ELR (cell line): ENCODE measurements at places on chromosomes 7 and 10.

DNA sequence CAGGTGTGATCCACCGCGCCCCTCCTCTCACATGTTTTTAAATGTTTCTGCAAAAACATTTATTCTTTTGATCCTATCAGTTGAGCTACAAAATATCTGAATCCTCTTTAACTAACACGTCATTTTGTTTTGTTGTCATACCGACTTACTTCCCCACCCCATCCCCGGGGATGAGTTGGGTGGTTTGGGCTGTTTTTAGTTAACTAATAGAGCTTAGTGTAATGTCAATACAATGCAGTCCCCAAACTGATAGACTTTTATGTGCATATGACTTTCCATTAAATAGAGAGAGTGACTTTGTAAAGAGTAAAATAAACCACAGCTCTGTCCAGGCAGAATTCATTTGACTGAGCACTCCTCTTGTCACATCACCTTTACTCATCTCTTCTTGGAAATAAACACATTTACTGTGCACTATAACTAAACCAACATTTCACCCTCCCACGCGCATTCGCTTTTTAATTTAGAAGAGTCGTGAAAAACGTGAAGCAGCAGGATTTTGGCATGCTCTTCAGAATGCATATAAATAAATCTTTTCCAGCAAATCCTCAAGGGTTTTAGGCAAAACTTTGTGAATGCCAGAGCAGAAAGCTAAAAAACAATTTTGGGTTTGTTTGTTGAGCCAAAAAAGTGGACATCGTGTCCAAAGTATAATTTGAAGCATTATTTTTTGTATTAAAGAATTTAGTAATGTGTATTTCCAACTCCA, 187.4 kb upstream of the MGMT start:
- no peak for DNase-seq

DNA sequence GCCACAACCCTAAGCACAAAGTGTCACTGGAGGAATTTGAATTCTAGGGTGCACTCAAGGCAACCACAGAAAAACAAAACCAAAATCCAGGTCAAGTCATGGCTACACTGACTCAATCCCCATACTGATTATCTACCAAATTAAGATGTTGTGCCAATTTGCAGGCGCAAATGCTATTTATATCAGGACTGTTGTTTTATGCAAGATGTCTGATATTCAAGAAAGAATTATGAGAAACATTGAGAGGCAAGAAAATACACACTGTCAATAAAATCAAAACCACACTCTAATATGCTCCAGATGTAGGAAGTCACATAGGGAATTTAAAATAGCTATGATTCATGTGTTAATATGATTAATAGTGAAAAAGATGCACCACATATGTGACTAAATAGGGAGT, 141.3 kb upstream of the MINDY3 start:
- no peak for DNase-seq

DNA sequence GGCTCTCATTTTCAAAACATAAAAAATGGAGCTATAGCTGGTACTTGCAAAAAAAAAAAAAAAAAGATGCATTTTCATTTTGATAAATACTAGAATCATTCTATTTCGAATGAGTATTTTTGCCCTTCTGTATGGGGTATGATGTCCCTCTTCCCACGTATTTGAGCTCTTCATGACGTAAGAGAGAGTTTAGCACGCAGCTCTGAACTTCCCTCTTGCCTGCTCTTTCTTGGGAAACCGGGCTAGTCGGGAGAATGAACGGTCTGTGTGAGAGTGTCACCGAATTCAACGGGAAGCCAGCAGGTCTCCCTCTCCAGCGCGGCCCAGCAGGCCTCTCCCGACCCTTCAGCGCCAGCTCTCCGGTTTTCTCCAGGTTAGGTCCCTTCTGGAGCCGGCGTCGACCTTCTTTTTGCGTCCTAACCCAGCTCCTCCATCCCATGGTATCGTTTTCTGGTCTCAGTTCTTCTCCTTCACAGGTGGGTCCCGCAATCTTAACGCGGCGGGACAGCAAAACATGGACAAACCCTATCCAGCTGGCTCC, 159.2 kb upstream of the PITRM1 start:
- DNase-seq, result no peak

- no peak for DNase-seq
These were observed 22.3 kb downstream of the AMZ1 start for GRCh38 chr7:2710286-2710655.

- DNase-seq, result no peak
These were observed 51.8 kb upstream of the PARD3 start for GRCh38 chr10:34866848-34867247.

GRCh38 chr10:54800741-54801421, at the start of gene PCDH15:
Gene PCDH15, minus strand, starts transcription at chr10:54801231. Its CDS starts 136,969 bp downstream, at chr10:54664262.
- DNase-seq, result peak; percentile 0

GRCh38 chr10:48573045-48573444, 31.8 kb downstream of the ARHGAP22 start:
- DNase-seq, result no peak

DNA sequence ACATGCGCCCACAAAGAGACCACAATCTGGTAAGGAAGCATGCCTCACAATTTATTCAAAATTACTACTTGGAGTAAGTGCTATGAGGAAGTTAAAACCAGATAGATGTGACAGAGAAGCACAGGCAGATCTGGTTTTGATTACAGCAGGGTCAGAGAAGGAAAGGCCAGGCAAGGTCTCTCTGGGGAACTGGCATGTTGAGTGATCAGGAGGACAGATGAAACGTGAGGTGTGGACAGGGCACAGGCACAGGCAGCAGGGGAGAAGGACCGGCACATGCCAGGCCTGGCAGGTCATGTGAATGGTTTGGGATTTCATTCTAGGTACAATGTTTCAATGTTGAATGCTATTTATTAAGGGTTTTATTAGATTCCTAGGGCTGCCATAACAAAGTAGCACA, 51.6 kb downstream of the GPAM start:
- no peak for DNase-seq

DNA sequence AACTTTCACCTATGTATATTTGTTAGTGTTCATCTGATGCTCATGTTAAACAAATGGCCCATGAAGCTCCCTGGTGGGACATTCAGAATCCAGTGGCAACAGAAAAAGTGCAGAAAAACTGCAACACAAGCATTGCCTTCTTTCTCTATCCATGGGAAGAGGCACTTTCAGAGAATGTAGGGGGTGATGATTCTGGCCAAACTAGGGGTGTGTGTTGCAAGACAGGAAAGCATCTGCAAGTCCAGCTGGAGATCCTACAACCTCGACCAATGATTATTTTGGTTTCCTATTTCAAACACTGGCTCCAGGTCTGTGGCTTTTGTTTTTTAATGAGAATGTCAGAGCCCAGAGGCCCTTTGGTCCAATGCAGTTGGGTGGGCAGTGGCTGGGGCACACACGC, 198.7 kb downstream of the CXCL12 start:
- no peak for DNase-seq

- DNase-seq, result no peak
These were observed 125.2 kb upstream of the RET start for GRCh38 chr10:42951486-42952251.

DNA sequence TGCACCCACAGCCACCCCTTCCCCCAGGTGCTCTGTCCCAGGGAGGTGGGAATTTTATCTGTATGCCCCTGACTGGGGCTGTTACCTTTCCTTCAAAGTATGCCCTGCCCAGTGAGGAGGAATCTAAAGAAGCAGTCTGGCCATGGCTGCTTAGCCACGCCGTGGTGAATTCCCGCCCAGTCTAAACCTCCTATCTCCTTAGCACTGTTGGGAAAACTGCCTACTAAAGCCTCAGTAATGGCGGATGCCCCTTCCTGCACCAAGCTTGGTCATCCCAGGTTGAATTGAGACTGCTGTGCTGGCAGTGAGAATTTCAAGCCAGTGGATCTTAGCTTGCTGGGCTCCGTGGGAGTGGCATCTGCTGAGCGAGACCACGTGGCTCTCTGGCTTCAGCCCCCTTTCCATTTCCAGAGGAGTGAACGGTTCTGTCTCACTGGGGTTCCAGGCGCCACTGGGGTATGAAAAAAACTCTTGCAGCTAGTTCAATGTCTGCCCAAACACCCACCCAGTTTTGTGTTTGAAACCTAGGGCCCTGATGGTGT, 87.2 kb downstream of the ABCC2 start:
- DNase-seq, result no peak

DNA sequence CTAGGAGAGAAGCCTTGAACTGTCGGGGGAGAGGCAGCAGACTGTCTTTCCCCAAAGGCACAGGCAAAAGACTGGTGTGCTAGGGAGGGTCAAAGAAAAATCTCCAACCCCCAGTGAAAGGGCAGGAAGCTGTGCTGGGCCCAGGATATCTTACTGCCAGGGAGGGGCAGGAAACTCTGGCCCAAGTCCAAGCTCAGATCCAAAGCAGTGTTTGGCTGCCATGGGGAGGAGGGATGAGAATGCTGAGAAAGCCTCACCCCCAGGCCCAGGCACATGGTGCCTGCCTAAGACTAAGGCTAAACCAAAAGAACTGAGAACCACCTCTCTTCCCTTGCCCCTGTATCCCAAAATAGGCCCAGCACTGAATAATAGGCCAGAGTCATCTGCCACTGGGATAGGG, 171.2 kb downstream of the PLPP4 start:
- no peak for DNase-seq

- DNase-seq, result no peak
These were observed 451.5 kb downstream of the GLRX3 start for GRCh38 chr10:130587718-130588117.

- peak; percentile 75 for DNase-seq
These were observed at the start of gene CCM2 for GRCh38 chr7:45000093-45001032. Gene CCM2, plus strand, starts transcription at chr7:45000201. Its CDS starts 133 bp downstream, at chr7:45000334.

GRCh38 chr10:12269056-12269455, 73.1 kb downstream of the CDC123 start:
- DNase-seq, result no peak

- DNase-seq, result peak; percentile 60
These were observed 154.3 kb downstream of the PPP1R3A start for GRCh38 chr7:113764401-113765035.

GRCh38 chr7:47218378-47219176, 363.3 kb downstream of the TNS3 start:
- no peak for DNase-seq

- DNase-seq, result no peak
These were observed 53.3 kb upstream of the NRP1 start for GRCh38 chr10:33387720-33388119.

DNA sequence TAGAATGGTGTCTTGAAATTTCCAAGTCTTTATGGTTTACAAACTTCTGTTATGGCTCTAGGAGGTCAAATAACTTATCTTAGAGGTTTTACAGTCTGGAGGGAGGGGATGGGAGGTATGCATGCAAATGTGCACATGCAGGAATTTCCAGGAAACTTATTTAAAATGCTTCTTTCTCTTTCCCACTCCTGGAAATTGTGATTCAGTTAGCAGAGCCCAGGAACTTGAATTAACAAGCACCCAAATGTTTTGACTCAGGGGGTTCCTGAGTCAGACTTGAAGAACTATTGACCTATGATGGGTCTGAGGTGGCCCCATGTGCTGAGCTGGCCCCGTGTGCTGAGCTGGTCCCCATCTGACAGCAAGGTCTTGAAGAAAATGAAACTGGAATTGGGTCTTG, 669.4 kb downstream of the INHBA start:
- peak; percentile 70 for DNase-seq

- peak; percentile 63 for DNase-seq
These were observed 257.1 kb downstream of the GLI3 start for GRCh38 chr7:41979834-41980307.

DNA sequence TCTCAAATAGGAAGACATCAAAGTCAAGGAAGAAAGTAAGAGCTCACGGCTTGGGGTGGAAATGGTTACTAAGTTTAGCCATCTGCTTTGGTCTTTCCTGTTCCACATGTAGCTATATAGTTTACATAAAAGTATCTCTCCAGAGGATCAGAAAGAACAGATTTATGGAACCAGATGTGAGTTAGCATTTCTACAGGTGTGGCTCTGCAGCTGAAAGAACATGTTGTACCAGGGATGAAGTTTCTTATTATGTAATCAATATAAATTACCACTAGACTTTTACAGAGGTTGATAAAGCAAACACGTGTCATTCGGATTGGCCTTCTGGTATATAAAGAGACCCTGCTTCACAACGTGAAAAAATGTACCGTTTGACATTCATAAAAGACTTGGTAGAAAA, 19.9 kb downstream of the CALD1 start:
- DNase-seq, result no peak

DNA sequence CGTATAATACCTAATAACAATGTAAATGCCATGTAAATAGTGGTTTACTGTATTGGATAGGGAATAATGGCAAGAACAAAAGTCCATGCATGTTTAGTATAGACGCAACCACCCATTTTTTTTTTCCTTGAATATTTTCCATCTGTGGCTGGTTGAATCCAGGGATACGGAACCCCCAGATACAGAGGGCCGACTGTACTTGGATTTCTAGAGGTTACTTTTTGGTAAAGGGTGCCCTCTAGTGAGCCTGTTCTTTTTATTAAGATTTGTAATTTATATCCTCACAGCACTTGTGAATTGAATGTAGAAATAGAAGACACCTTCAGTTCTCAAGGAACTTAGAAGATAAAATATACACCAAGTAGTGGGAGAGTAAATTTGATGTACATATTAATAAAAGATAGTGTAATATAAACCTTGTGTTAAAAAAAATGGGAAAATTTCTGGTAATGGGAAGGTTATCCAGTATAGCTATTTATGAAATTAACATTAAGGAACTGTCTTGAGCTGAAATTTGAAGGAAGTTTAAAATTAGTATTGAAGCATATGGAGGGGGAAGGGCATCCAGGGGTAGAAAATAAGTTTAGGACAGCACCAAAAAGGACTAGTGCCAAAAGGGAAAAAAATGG, 32.0 kb downstream of the EXOC6 start:
- DNase-seq, result peak; percentile 73

DNA sequence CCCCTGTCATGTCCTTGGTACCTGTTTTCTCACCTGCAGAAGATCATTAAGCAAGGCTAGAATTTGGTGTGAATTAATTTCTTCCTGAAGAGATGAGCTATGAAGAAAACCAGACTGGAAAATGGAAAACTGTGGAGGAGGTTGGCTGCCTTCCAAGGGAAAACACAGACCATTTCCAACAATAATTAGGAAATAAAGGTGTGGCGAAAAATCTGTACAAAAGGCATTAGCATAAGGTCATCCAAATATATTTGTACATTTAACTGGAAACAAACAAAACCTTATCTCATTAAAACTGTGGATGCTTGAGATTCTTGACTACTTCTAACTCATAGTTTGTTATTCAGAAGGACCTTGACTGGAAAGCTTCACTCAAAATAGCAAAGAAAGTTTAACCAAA, 1.7 kb downstream of the STN1 start:
- no peak for DNase-seq

DNA sequence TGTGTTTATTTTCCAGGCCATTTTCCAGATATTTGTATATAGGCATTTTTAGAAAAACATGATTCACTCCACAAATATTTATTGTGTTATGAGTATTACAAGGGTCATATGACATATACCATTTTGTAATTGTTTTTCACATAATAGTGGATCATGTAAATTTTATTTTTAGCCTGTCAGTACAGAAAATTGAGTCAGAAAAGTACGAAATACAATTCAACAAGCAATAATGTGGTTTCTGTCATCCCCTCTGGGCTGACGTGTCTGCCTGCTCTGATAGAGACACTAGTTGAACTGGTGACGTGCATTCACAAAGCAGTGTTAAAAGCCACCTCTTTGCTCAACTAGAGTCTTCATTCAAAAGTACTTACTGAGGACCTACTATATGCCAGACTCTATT, 97.9 kb upstream of the STEAP1B start:
- peak; percentile 96 for DNase-seq
